ENCODE measurements at places on chromosomes 5 and 9.

DNA sequence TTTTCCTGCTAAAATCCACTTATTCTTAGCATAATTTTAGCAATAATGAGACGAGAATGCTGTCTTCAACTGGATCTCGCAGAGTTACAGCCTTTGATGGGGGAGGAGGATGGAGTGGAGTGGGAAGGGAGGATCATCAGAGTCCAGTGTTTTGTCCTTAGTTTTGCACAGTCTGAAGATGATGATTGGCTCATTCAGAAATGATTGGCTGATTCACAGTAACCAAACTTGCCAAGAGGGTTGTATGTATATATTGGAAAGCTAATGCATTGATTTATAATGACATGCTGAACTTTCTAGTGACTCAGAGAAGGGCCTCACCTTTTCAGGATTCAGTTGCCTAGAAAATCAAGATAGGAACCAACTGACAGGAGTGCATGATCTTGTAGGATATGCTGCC is 448.0 kb downstream of the CCDC171 start:
- no peak for DNase-seq

DNA sequence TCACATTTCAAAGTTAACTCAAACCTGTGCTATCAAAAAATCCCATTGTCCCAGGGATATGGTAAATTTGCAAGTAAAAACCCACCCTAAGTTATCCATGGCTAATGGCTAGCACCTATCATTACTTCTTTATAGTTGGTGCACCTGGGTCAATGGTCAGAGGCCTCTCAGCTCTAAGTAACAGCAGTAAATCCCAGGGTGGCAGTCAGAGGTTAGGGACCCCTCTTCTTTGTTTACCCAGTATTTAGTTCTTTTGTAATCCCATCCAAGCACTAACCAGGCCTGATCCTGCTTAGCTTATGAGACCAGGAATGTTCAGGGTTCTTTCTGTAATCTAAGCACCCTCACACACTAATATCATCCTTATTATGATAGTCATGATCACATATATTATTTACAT is 52.1 kb upstream of the WWC1 start:
- DNase-seq: no peak

DNA sequence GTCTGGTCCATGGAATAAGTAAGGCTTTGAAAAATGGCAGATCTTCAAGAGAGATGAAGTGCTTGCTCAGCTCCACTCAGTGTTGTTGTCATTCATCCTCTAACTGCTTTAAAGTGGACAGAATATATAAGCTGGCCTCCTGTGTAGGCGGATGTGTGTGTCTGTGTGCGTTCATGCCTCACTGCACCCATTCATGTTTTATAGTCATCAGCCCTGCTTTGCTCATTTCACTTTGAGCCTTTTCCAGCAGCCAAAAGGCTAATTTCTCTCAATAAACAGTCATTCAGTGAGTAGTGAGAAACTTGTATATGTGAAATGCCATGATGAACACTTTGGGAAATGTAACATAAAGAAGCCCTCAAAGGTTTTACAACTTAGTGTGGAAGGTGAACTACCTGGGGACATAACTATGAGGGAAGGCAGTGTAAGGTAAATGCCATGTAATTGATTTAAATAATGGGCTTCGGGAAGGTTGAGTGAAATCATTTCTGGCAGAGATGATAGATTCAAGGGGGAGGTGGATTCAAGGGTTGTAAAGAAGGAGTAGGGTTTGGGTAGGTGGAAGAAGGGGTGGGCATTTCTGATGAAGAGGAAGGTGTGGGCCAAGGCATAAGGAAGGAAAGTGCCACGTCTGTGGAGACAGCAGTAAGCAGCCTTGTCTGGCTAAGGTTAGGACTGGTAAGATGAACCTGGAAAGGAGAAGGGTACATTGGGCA is 15.7 kb downstream of the TTC23L start:
- no peak for DNase-seq

- DNase-seq: no peak
Observed at GRCh38 chr9:73079326-73079725, 72.3 kb upstream of the ANXA1 start.

Measured in stimulated activated CD4-positive, alpha-beta T cell treated with anti-CD3 and anti-CD28 coated beads, TNF-alpha, amount 100 ng/mL, for 1 hour (primary cell).